ENCODE measurements at places on chromosomes 12 and 14.

DNA sequence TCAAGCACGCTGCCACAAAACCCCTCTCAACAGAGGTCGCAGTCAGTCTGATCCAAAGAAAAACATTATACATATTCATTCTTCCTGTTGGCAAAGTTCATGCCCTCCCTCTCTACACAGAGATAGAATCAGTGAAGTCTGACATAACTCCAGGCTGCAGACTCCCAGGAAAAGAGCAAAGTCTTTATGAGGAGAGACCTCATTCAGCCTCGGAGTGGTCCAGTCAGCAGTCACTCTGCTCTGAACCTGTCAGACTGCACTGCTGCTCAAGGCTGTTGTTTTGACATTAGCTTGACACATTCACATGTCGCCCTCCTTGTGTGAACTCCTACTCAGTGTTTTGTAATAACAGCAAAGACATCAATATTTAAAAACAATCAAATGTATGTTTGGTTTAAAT is 241.2 kb upstream of the G2E3 start:
- DNase-seq, result no peak

GRCh38 chr12:94649349-94650142 is 811 bp downstream of the TMCC3 start:
- DNase-seq, result peak; percentile 30

DNA sequence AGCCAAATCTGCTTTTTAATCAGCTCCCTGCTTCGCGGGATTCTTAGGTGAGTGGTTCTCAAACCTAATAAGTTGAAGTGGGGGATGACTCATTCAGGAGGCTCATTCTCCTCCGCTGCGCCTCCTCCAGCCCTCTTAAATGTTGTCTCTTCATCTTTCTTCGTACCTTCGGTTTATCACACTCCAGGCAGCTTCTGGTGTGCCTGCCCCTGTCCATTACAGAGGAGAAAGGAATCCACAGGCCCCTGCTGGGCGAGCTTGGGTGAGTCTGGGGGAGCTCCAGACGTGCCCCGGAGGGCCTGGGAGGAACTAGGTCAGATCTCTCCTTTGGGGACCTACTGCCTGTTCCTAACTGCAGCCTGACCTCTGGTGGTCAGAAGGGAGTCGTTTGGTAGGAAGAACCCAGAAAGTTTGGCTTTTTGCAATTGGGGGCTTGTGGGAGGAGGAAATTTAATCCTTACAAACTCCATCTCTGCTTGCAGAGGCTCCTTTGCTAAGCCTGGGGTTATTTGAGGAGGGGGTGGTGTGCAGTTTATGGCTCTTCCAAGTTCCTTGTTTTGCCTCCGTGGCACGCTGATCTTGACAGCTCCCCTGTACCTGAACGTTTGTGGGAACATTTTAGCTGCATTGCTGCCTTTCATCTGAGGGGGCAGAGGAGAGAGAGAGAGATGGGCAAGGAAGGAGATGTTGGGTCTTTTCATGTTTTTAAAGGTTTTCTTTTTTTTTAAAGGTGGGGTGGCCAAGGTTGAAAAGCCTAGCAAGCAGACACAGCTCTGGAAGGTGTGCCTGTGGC is 84.1 kb upstream of the GNG2 start:
- peak; percentile 81 for DNase-seq

DNA sequence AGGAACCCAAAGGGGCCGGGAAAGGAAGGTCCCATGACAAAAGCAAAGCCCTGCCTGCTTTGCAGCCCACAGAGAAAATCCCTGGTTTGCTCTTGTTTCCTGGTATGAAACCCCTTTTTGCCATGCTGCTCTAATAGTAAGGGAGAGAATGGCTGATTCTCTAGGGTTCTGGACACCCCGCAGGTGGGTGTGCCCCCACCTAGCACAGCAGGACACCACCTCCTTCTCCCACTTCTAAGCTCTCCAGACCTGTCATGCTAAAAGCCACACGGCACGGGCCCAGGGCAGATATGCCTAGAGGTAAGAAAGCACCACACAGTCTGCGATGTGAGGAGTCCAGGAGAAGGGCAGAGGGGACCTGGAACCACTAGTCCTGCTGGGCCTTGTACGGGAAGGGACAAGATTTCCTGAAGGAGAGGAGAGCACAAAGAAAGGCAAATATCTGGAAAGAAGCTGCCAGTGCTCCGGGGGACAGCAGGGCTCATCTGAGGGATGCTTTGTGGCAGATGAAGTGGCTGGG is 113.3 kb downstream of the BCL11B start:
- no peak for DNase-seq

- no peak for DNase-seq
Observed at GRCh38 chr14:37559386-37559785, 35.7 kb downstream of the FOXA1 start.

DNA sequence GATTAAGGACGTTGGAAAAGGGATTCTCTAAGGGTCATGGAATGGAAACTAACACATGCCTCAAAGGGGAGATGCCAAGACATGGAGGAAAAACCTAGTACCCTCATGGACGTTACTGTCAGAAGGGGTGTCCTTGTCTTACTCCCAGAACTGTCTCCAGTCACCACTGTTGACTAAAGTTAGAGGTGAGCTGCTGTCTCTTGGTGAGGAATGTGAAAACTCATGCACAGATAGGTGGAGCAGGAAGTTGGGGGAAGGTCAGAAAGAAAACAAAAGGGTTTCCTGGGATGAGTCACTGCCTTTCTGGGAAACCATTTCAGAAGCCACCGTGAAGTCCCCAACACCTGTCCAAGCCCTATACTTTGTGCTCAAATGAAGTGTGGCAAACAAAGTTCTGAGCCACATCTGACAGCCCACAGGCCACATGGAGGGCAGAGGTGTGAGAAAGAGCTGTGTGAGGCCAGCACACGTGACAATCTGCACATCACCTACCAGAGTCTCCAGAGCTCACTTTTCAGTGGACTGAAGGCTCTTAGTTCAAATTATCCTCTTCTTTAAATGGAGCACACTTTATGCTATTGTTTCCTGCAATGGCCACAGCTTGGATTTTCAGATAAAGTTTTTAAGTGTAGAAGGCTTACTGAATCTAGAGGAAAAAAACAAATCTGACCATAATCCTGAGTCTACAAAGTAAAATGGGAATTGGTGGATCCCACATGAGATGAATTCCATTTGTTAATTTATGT is 92.9 kb upstream of the EGLN3 start:
- no peak for DNase-seq

GRCh38 chr14:67627519-67627918 is 7.8 kb downstream of the ARG2 start:
- DNase-seq, result no peak

DNA sequence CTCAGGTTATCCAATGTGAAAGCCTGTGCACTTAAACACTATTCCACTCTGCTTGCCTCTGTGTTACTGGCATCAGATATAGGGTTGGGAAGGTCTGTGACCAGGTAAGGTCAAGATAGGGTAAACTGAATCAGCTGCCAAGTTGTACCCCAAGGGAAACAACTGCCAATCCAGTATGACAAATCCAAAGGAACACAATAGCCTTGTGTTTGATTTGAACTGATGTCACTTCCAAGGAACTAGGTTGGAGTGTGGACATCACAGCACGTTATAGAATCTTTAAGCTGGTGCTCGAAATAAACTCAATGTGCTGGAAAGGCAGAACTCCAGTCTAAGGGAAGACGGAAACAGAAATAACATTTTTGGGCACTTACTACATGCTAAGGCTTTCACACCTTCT is 223.4 kb upstream of the BTG1 start:
- DNase-seq, result no peak

- DNase-seq, result no peak
Observed at GRCh38 chr14:91545946-91546716, 36.0 kb upstream of the PPP4R3A start.

DNA sequence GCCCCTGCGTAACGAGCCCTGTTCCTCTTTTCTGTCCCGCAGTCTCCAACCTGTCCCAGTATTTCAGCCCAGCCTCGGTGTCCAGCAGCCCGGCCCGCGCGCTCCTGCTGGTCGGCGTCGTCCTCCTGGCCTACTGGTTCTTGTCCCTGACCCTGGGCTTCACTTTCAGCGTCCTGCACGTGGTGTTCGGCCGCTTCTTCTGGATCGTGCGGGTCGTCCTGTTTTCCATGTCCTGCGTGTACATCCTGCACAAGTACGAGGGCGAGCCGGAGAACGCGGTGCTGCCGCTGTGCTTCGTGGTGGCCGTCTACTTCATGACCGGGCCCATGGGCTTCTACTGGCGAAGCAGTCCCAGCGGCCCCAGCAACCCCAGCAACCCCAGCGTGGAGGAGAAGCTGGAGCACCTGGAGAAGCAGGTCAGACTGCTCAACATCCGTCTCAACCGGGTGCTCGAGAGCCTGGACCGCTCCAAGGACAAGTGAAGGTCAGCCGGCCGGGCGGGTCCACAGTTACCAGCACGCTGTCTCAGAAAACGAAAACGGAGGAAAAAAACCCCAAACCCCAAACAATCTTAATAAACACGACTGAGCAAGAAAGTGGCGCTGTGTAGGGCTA is 31.6 kb downstream of the BRI3BP start:
- DNase-seq, result no peak

- DNase-seq, result peak; percentile 95
Observed at GRCh38 chr12:15599266-15600037, 189.7 kb downstream of the EPS8 start.

- DNase-seq, result no peak
Observed at GRCh38 chr12:44294649-44295048, 458.8 kb downstream of the TMEM117 start.

DNA sequence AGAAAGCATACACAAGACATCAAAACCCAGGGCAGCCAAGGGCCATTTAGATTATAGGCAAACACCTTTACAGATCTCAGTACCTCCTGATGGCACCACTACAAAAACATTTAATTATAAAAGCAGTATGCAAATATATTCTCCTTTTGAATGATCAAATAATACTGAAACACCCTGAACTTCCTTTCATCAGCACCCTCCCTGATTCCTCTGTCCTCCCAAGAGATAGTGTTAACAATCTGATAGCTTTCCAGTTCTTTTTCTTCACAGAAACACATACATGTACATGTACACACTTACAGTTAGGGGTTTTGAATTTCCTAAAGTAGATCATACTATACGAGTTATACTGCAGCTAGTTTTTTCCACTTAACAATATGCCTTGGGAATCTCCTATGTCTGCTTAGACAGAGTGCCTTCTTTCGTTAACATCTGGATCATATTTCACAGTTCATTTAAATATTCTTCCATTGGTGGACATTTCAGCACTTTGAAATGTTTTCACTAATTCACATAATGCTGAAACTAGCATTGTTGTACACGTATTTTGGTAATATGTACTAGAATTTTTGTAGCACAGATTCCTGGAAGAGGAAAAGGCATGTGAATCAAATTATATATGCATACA is 35.2 kb downstream of the TDG start:
- DNase-seq, result no peak

GRCh38 chr12:14366209-14367039 is 942 bp downstream of the ATF7IP start:
- no peak for DNase-seq

- DNase-seq, result no peak
Observed at GRCh38 chr14:74524812-74525135, 31.2 kb downstream of the ISCA2 start.

- DNase-seq, result no peak
Observed at GRCh38 chr12:87259391-87259790, 769.8 kb downstream of the C12orf50 start.

GRCh38 chr14:56580221-56580711 is 668 bp downstream of the TMEM260 start:
- DNase-seq, result no peak

GRCh38 chr12:19683178-19683927 is 244.1 kb downstream of the AEBP2 start:
- peak; percentile 85 for DNase-seq

GRCh38 chr12:19529951-19530636 is 90.8 kb downstream of the AEBP2 start:
- DNase-seq, result peak; percentile 58

DNA sequence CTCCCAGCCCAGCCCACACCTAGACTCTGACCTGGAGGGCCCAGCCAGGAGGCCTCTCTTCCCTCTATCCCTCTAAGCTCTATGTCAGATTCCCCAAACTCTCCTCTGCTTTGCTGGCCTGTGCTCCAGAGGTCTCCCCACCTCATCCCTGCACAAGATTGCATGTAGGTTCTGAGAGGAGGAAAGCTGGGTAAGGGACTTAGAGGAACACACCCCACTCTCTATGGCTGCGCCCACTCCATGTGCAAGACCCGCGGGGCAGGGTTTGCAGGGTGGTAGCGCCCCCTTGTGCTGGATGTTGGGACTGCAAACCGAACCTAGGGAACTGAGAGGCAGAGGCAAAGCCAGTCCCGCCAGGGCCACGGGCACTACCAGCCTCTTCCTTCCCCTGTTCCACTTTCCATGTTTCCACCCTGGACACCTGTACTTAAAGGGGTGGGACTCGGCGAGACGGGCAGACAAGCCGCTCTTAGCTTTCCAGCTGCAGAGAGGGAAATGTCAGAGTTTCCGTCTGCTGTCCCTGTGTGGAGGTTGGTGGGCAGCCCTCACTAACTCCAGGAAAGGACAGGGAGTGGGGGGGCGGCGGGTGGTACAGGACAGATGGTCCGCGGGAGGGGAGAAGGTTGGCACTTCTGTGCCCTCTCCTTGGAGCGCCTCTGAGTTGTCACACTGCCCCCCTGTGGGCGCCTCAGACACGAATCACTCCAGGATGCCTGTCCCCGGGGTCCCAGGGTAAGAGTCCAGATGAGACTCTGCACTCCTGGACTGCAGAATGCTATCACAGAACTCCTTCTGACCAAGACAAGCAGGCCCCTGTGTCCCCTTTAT is 16.8 kb downstream of the MMP14 start:
- DNase-seq, result peak; percentile 89

DNA sequence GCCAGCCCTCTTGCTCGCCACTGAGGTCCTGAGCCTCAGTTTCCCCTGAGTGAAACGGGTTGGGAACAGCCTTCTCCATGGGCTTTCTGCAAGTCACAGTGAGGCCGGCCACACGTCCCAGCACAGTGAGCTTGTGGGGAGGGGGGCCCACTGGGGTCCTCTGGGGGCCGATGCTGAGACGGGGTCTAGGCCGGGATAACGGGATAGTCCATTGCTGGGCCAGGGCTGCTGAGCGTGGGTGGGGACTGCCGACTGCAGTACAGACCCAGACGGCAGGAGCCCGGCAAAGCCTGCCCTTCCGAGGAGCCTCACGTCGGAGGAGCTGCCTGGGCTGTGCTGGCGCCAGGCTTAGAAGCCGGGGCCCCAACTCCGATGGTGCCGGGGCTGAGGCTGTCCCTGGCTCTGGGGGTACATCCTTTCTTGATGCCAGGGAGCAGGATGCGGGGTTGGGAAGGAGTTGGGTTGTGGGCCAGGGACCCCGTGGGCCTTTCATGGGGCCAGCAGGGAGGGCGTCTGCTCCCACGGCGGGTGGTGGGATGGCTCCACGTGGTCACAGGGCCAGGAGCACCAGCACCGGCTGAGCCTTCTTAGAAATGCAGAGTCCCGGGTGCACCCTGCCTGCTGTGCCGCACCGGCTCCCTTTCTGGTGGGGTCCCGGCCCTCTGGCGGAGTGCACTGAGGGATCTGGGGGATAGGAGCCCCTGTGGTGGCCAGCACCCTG is 24.2 kb downstream of the NOC4L start:
- DNase-seq, result no peak

GRCh38 chr12:113184098-113184899 is 979 bp downstream of the DDX54 start:
- no peak for DNase-seq

DNA sequence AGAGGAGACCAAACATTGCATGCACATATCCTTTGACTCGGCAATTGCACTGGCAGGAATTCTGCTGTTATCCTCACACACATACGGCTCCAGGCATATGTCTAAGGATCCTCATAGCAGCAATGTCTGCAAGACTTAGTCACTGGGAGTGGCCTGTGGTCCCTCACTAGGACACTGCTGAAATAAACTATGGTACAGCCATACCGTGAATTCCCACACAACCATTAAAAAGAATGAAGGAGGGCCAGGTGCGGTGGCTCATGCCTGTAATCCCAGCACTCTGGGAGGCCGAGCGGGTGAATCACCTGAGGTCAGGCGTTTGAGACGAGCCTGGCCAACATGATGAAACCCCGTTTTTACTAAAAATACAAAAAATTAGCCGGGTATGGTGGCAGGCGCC is 105.1 kb downstream of the ZFP36L1 start:
- peak; percentile 69 for DNase-seq
